Activated CD4-positive, alpha-beta T cell treated with anti-CD3 and anti-CD28 coated beads, Interleukin-2, Interleukin-4, amounts not matched to agents 100 ng/mL and 50 ng/mL, durations not matched to agents 16 hours and 8 hours (primary cell): ENCODE measurements at places on chromosomes 1 and 21.

DNA sequence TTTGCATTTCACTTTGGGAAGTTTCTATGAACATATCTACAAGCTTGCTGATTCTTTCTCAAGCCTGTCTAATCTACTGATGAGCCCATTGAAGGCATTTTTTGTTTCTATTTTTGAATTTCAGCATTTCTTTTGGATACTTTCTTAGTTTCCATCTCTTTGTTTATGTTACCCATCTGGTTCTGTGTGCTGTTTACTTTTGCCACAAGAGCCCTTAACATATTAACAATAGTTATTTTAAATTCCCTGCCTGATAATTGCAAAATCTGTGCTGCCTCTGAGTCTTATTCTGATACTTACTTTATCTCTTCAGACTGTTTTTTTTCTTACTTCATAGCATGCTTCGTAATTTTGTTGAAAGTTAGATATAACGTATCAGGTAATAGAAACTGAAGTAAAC lies 75.8 kb upstream of the ZRANB2 start:
- no peak for DNase-seq

GRCh38 chr1:192243721-192244120 lies 73.1 kb upstream of the RGS21 start:
- DNase-seq, result no peak

GRCh38 chr21:14911351-14911750 lies 153.4 kb downstream of the NRIP1 start:
- no peak for DNase-seq

DNA sequence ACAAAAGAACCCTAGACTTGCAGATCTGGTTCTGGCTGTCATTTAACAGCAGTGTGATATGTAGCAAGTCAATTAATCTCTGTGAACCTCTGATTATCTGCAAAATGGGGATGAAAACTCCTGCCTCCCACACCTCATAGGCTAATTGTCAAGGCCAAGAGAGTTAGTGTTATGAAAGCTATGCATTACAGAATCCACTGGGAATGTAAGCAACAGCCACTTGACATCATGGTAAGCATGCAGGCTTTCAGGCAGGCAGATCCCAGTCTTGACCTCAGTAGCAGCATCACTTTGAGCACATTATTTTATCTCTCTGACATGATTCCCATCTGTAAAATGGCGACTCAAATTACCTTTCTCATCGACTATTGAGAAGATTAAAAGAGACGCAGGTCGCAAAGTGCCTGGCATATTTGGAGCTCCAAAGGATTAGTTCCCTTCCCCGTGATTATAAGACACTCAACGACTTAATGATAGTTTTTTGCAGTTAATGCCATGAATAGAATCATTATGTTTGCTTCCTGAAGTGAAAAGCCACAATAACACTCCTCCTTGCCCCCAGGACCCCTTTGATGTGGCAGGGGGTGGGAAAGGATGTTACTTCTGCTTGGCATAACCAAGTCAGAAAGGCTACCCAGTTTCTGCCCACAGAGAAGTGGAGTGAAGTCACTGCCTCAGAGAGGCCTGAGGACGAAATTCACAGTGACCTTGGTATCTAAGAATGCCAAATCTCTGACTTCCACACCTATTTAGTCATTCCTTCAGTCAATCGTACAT lies 273.0 kb upstream of the NFIA start:
- no peak for DNase-seq

DNA sequence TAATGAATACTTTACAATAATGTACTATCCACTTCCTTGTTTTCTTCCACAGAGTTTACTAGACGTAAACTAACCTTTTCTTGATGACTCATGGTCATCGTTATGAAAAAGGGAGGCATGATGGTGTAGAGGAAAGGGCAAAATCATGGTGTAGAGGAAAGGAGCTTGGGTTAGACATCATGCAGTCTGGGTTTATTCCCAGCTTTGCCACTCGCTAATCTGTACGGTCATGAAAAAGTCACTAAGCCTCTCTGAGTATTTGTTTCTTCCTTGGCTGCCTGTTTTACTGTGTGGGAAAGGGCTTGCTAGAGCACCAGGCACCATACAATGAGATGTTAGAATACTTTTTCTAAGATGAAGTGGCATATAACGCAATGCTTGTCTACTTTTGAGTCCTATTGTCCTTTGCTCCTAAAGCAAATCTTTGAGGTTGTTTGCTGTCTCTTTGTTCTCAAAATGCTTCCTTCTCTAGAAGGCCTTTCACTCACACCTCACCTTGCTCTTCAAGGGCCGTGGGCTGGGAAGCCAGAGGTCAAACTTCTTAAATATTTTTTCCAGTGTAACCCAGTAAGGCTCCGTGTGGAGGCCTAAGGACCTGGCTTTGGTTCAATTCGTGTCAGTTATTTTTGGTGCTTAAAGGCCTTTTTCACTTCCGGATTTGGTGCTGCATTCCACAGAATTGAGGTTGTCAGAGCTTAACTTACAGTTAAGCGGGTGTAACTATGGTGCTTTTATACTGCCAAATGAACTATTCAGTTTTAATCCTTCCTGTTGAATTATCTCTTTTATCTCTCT lies 9.9 kb upstream of the ETV3 start:
- DNase-seq, result no peak
